T-cell (primary cell): ENCODE measurements at places on chromosomes 1 and 21. TPM values are rescaled to one million over a fixed set of nuclear protein-coding genes. Genes with fewer than 3 reads are reported as not detected.

DNA sequence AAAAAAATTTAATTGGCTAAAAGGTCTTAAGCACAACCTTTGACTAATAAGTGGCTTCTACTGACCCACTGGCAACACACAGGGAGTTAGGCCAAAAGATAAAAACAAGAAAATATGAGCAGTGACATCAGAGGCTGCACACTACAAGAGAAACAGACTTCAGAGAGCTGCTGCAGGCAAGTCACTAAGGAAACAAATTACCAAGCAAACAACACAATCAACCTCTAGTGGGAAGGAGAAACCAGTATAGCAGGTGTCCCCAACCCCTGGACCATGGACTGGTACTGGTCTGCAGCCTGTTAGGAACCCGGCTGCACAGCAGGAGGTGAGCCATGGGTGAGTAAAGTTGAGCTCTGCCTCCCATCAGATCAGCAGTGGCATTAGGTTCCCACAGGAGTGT, 20.8 kb upstream of the ENSA start:
- DNase-seq = no peak
- H3K4me1 ChIP-seq = no peaks in the 10 kb centered on the region
- H3K27me3 ChIP-seq = no peaks in the 10 kb centered on the region
- no peak overlapping the region for H3K27ac ChIP-seq
- no peak overlapping the region for H3K4me3 ChIP-seq

The SLC45A3 gene
- total RNA-seq = 0.35 TPM

- H3K4me3 ChIP-seq = peak overlapping the region; percentile 64
- H3K27me3 ChIP-seq = no peaks in the 10 kb centered on the region
- H3K4me1 ChIP-seq = peaks cover 22% of the 10 kb centered on the region
- peak overlapping the region; percentile 47 for H3K27ac ChIP-seq
- no peaks in the 10 kb centered on the region for H3K36me3 ChIP-seq
- DNase-seq = no peak
Observed at GRCh38 chr1:1304331-1305299, 3.1 kb downstream of the ACAP3 start.

DNA sequence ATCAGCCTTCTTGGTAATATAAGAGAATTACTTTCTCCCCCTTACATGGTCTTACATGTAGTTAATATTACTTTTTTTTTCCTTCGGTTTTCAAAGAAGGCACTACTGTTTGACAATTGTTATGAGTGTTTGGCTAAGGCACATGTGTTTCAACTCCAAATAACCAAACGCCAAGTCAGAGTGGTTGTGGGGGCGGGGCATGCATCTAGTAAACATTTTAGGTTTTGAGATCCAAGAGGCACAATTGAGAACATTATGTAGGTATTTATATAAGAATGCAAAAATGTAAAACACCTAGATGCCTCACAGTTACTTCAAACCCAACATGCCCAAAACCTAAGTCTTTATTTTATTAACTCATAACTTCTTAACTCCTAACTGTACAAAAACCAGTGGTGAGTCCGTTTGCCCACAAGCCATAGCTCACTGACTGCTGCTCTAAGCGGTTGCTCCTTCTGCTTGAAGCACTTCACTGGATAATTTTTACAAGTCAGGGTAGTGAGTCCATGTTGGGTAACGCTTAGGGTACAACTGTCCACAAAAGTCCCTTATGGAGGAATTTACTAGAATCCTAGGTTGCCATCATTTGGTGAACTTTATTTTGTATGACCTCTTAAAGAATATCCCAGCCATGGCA, 189.9 kb downstream of the HUNK start:
- no peak overlapping the region for H3K27ac ChIP-seq
- no peak overlapping the region for H3K4me3 ChIP-seq
- H3K27me3 ChIP-seq = peaks cover 4% of the 10 kb centered on the region
- no peak for DNase-seq
- no peaks in the 10 kb centered on the region for H3K4me1 ChIP-seq

- H3K4me3 ChIP-seq = no peak overlapping the region
- H3K4me1 ChIP-seq = no peaks in the 10 kb centered on the region
- no peaks in the 10 kb centered on the region for H3K36me3 ChIP-seq
- no peak overlapping the region for H3K27ac ChIP-seq
Observed at GRCh38 chr1:5742801-5743200, 249.4 kb downstream of the NPHP4 start.

DNA sequence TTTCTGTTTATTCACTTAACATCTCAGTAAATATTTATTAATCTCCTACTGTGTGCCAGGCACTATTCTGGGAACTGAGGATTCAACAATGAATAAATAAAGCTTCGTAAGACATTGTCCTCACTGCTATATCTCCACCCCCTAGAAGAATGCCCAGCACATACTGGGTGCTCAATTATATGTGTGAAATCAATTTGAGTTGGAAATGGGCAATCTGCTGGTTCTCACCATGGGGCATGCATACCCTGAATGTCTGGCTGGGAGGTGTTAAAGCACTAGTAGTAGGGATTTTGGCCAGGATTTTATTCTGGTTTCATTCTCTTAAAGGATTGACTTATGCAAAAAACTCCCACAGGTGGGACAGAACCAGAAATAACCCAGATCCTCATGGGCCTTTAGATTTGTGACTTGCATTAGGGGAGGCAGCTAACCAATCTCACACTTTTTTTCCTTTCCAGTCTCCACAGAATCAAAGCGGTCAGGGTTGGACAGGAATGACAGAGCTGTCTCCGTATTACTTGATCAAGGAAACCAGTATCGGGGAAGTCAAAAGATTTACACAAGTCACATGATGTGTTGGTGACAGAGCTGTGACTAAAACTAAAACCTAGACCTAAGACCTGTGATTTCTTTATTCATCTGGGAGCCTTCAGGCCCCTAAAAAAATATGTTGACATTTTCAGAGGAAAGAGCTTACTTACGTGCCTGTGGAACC, 12.8 kb downstream of the GFI1 start:
- peak overlapping the region; percentile 80 for H3K27ac ChIP-seq
- H3K4me3 ChIP-seq = no peak overlapping the region
- DNase-seq = no peak
- H3K36me3 ChIP-seq = peaks cover 28% of the 10 kb centered on the region
- peaks cover 19% of the 10 kb centered on the region for H3K4me1 ChIP-seq

The NTMT2 gene
- not detected for total RNA-seq

The OR2T2 gene
- total RNA-seq = not detected

DNA sequence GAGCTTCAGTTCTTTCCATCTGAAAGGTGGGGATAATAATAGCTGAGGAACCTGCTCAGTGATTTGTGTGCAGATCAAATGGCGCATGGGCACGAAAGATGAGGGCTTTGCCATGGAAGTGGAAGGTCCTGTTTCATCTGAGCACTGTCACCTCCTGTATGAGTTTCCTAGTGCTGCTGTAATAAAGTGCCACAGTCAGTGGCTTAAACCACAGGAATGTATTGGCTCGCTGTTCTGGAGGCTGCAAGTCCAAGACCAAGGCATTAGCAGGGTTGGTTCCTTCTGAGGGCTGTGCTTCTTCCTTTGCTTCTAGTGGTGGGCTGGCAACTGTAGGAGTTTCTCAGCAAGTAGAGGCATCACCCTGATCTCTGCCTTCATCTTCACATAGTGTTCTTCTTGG, 51.1 kb upstream of the RBM15 start:
- H3K4me1 ChIP-seq = no peaks in the 10 kb centered on the region
- no peak overlapping the region for H3K27ac ChIP-seq
- peaks cover 2% of the 10 kb centered on the region for H3K27me3 ChIP-seq
- H3K36me3 ChIP-seq = no peaks in the 10 kb centered on the region
- DNase-seq = no peak
